M059J (cell line): ENCODE measurements at places on chromosomes 3 and 15. TPM values are rescaled to one million over a fixed set of nuclear protein-coding genes. Genes with fewer than 3 reads are reported as not detected.

DNA sequence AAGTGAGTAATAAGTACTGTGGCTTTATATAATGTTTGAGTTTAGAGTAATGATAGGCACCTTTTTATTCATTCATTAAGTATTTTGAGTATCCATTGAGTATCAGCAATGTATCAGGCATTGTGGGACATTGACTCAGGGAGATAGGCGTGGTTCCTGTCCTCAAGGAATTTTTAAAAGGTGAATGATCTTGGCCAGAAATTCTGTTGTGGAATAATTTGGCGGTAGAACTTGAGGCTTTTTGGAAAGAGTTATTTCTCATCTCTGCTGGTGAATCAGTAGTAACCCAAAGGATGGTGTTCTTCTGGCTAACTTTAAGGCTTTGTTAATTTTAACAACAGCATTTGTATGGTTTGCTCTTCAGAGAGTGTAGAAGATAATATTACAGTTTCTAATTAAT, 2.0 kb downstream of the RAB7A start:
- peak; percentile 64 for DNase-seq

DNA sequence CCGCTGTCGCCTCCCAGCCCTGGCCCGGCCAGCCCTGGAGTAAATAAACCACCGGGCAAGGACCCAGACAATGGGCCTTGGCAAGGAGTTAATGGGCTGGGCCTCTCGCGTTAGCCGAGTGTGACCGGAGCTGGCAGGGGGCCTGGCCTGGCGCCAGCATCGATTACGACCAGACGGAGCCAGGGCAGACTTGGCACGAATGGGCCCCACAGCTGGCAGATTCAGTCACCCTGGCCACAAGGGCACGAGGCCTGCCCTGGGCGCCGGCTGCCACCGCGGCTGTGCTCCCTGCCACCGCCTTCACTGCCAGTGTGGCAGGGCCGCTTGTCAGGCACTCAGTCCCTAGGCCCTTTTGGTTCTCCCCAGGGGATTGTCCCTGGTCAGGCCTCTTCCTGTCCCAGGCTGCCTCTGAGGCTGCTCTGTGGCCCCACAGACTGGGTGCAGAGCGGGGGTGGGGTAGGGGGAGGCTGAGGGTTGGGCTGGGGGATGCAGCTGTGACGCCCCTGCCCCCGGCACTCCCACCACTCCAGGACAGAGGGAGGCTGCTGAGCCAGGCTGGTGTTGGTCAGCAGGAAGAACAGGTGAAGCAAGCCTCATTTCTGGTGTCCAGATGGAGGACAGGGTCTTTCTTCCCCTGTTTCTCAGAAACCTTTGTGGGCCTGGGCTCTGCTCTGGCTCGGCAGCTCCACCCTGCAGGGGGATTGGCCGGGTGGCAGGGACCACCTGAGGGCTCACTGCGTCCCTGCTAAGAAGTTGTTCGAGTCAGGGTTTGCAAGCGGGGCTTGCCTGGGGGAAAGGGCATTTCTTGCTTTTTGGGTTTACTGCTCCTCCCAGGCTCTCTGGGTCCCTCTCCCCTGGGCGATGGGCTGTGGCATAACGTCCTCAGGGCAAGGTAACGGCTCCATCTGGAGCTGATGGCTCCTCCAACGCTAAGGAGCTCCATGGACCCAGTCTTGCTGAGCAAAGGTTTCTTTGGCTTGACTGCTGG, 30.5 kb upstream of the SRP14 start:
- peak; percentile 96 for DNase-seq

DNA sequence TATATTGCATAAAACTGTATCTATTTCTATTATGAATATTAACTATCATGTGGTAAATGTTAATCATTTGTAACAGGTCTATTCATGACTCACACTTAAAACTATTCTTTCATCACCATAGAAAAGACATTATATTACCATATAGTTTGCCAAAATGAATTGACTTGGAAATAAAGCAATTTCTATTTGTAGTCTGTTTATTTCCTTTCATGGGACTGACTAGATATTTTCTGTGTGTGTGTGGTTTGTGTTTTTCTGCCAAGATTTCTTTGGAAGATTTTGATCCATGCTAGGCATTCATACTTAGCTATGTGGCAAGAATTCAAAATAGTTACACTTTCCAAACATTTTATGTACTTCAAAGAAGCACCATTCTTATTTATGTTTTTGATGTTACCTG, 522.5 kb upstream of the AGTR1 start:
- peak; percentile 31 for DNase-seq

- peak; percentile 49 for DNase-seq
Measured at GRCh38 chr15:61916104-61916503, 144.1 kb downstream of the VPS13C start.

DNA sequence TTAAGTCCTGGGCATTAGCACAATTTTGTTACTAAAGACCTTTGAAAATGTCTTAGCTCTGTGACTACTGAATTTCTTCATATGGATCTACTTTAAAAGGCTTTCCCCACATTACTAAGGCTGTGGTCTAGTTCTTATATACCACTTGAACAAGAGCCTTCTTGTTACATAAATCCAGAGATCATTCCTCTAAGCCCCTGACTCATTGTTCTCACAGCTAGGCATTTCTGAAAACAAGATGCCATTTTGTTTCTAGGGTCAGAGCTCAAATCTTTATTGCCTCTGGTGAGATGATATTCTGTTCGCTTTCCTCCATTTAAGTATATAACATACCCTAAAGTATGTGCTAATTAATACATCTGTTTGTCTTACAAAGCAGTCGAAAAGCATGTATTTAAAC, 29.8 kb upstream of the LPP start:
- no peak for DNase-seq

DNA sequence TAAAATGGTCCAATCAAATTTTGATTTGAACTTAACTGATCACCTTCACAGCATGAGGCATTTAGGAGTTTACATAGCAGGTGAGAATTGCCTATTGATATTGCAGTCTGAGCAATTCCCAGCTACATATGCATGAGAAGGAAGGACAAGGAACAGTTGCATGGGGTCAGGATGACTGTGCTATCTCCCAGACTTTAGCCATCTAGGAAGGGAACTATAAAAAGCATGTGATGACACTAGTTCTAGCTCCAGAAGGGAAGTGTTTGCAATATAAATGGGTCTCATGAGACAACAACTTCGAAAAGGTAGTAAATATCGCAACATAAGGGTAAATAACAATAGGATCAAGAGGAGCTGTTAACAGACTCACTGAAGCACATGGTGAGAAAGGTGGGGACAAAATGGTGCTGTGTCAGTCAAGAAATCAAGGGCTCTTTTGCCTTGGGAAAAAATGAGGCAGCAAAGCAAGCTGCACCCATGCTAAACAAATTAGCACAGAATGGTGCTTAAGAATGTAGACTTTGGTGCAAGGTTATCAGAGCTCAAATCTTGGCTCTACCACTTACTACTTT, 90.4 kb upstream of the SLC2A2 start:
- peak; percentile 24 for DNase-seq

C3orf20 gene
- not detected in 2 replicates for total RNA-seq

CSK gene
- 9.4 and 23.8 TPM in 2 replicates for total RNA-seq

NEK10 gene
- total RNA-seq: 0.71 and 1.4 TPM in 2 replicates

LRRC2 gene
- total RNA-seq: 0.17 and 1.1 TPM in 2 replicates

GPR156 gene
- 0.66 and 2.2 TPM in 2 replicates for total RNA-seq
